GM04503 (cell line): ENCODE measurements at places on chromosomes 13 and 19.

- DNase-seq = no peak
Observed at GRCh38 chr13:98976338-98976737, 1.5 kb downstream of the DOCK9 start.

DNA sequence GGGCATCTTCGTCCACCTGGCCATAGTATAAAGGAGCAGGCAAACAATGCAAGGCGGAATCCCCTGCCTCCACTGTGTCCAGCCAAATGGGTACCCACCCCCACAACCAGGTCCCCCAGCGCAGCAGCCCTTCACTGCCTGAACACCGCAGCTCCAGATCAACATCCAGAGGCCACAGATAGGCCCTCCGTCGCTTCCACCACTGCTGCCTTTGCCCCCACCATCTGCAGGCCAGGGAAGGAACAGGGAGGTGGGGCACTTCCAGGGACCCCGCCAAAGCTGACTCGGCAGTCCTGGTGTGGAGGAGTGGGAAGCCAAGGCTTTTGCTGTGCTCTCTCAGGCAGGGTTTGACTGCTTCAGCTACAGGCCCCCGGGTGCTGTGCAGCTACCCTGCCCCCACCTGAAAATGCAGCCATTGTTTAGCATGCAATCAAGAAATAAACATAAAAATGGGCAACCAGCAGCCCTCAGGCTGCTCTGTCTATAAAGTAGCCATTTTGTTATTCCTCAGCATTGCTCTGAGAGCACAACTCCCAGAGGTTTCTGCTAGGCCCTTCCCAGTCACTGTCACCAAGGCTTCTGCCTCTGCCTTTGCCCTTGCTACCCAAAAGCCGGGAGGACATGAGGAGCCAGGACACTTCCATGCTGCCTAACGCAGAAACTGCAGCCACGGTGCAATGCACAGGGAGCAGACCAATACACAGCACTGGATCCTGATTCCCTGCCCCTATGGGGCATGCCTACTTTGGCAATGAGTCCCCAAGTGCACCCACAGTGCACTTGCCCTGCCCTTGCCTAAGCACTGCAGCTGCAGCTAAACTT lies 733.2 kb upstream of the KLHL1 start:
- DNase-seq = no peak

DNA sequence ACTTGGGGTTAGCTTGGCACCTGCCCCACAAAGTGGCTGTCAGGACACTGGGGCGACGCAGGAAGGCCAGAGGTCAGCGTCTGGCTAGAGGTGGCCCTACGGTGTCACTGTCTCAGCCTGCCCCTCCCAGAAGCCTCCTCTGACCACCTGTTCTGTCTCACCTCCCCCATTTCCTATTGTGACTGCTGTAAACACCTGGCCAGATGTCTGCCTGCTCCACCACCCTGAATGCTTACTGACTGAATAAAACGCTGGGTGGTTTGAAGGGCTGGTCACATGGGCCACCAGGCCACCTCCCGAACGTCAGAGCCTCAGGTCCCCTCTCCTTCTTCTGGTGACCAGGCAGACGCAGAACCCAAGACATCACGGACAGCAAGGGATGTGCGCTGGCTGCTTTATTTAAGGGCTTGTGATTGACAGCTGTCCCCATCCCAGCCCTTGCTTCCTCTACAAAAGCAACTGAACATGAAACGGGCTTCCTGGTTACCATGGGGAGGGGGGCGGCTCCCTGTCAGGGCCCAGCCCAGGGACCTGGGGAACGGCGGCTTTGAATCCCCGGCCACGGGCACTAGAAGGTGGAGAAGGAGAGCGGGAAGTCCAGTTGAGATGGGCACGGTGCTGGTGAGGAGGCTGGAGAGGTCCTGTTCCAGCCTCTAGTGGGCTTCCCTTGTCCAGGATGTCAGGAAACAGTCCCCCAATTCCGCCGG lies 6.2 kb downstream of the ELOF1 start:
- DNase-seq = no peak

GRCh38 chr13:45434556-45435371 lies 16.6 kb upstream of the SLC25A30 start:
- no peak for DNase-seq

- no peak for DNase-seq
Observed at GRCh38 chr13:73767191-73767741, 366.9 kb downstream of the KLF12 start.
